ENCODE measurements at places on chromosomes 1 and 21.
A peak's percentile ranks its signal among the peaks of the same experiment; 100 is the strongest.

DNA sequence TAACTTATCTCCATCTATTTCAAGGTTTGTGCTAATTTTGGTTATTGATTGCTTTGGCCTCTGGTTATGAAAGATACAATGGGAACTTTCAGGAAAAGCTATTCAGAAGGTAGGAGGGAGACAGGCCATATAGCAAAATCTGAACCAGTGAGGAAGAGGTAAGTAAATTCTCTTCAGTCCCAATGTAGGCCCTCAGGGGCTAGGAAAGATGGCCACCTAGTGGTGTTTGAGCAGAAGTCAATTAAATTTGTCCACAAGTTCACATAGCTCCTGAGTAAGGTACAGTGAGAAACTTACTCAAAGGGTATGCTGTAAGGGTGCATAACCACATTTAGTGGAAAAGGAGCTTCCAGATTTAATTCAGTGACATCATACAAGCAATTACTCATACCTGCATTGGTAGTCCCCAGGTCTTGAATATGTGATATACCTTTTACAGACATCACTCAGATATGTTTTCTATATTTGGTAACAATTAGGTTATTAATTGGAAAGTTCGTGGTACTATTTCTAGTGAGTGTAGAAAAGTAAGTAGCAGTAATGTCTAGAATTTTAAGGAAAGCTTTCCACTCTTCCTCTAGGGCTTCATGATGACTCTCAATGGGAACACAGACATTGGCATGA, 21.4 kb upstream of the FMO1 start:
- DNase-seq, result peak; percentile 2

DNA sequence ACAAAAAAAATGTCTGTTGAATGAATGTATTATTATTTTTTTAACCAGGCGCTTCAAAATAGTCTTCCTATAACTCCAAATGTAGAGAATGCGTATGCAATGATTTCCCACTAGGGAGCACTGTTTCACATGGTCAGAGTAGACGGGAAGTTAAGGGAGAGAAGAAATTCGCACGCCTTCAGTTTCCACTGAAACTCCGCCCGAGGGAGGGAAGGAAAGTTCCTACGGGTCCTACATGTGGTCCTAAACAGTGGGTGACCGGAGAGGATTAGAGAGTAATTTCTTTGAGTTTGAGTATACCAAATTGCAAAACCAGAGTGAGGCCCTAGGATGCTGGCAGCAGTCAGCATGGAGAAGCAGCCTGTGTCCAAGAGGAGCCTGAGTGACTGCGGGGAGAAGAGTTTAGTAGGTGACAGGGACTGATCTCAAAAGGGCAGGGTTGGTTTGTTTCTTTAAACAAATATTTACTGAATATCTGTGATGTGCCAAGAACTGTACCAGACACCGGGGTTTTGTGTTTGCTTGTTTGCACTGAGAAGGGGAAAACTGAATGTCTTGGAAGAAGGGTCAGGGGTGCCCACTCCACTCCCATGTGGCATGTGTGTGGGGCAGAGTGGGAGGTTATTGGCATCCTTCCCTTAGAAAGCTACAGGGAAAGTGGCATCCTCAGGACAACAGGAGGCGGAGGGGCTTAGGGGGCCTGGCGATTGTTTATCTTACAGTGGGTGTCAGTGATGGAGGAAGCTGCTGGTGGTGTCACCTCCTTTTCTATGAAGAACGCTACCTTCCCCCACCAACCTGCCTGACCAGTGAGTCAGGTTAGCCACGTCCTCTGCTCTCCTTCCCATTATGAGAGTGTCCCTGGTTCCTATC, 22.8 kb downstream of the RNU5D-1 start:
- no peak for DNase-seq

DNA sequence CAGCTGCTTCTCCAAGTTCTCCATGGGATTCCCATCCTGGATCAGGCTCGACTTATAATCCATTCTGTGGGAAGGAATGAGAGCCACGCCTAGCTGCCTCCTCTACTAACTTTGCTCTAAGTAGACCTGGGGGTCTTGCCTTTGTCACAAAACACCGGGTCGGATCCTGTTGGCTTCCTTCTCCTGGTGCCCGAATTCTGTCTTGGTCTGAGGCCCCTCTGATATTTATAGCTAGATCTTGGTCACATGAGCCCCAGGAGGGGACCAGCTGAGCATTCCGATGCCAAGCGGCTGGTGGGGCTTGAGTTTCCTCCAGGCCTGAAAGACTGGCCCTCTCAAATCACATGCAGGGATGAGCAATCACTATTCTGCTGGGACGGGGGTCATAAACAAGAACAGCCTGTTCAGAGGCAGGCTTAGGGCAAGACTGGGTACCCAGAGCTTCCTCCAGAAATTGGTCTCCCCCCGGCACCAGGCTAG, at the start of gene TRIM63:
Gene TRIM63, minus strand, starts transcription at position 199 of the 480 bp plus-strand sequence. Its CDS starts 136 bp downstream, at position 63.
- no peak for DNase-seq

DNA sequence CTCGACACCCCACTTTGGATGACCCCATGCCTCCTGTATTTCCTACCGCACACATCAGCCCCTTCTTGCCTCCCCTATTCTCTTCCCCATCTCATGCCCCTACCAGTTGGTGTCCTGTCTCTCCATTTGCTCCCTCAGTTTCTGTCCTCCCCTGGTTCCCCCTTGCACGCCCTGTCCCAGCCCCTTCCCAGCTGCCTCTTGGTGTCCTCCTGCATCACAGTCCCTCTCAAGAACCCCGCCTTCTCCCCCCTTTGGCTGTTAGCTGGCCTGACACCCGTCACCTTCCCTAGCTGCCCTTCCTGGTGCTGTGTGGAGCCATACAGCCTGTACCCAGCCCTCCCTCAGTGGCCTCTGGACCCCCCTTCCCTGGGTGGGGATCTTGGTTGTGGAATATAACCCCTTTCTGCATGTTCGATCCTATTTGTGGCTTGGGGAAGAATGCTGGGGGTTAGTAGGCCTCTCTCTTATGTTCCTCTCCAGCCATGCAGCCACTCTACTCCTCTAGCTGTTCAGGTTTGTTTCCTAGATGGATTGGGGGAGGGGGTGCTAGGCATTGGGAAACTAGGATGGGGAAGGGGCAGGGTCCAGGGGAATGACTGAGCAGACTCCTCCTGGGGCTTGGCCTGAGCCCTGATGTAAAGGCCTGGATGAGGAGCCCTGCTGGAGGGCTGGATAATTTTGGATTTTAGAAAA, 41.4 kb upstream of the NFASC start:
- no peak for DNase-seq

DNA sequence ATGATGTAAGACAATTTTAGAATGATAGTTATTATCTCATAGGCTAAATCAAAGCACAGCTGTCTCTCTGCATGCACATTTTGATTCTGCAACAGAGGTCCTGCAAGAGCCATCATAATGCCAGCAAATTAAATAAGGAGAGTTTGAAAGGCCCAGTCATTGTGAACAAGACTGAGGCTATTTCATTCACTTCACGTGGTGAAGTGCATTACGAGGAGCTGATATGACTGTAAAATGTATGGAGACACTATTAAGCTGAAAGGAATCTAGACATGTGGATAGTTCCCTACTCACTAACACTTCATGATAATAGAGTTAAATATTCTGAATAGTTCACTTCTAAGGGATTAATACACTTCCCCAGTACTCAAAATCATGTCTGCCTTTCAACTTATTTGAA, 299.0 kb downstream of the SMYD3 start:
- DNase-seq, result no peak

DNA sequence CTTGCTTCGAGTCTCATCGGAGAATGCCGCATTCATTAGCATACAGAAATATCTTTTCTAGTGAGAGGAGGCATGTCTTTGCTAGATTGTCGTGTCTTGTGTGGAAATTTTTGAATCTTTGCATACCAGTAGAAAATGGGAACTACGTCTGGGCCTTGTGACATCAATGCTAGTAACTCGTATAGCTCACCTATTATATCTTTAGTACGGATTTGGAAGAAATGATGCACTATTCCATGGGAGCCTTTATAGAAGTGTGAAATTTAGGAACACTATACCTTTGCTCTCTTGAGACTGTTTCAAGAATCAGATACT, 835 bp downstream of the UHMK1 start:
- no peak for DNase-seq

DNA sequence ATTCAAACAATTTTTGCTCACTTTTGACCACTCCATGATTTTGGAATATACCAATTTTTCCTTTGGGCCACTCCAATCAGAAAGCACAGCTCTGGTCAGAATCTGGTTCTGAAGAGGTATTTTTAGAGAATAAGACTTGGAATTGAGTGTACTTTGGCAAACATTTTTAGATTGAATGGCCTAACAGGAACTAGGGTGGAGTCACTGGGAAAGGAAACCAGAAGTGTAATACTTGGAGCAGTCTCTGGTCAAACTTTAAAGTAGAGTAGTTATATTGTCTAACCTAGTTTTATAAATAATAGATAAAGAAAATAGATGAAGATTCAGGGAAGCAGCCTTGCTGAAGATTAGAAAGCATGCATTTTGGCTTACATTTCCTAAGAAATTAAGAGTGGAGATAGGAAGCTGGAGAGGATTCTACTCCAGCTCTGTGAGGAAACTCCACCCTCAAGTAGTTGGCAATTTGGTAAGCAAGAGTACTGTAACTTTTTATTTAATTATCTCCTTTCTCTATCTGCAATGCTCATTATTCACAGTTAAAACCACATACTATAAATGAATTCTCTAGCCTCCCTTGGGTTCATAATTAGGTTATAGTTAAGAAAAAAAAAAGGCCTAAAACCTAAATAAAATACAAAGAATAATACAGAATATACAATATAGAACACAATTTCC, 15.8 kb downstream of the STIL start:
- DNase-seq, result no peak

DNA sequence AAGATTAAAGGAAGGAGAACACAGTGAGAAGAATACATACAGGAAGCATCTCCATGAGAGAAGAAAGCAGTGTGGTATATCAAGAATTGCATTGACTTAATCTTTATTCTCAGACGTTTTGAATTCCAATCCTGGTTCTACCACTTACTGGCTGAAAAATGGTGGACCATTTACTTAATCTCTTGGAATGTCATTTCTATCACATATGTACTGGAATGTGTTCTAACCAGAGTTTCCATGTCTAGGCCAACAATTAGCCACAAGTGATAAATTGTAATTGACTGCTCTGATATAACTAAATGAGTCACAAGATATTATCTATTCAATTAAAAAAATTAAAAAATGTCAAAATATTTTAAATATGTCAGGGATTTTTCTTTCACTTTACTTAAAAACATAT, 626.1 kb downstream of the PTPRC start:
- DNase-seq, result no peak

DNA sequence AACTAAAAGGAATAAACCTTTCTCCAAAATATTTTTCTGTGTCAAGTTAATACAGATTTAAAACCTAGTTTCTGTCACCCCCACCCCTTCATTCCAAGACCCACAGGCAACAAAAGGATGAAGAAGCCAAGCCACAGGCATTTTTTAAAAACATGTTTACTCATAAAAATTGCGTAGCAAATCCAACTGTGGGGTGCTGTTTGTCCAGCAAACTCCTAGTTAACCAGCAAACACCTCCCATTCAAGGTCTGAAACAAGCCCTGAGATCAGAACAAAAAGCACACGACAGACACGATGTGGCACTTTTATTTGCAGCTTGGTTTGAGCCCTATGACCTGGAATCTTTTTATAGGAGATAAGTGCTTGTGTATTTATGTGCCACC, 149.9 kb upstream of the CAMK1G start:
- no peak for DNase-seq

- DNase-seq, result no peak
Measured at GRCh38 chr1:109592916-109593315, 26.5 kb downstream of the GNAT2 start.

DNA sequence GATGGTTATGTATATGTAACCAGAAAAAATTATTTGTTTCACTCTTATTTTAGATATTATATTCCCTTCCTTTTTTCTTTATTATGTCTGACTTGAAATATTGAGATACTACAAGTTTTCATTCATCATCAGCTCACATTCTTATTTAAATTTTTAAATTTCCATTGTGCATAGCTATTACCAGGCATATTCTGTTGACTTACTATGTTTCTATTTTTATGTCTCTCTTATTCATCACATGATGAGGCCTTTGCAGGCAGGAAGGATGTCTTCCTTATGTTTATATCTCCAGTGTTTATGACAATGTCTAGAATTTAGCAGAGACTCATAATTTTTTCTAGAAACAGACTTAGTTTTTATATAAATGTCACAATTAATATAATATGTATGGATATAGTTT, 221.9 kb upstream of the KCTD3 start:
- DNase-seq, result no peak

GRCh38 chr1:211182746-211183145, 48.8 kb upstream of the KCNH1 start:
- DNase-seq, result no peak

GRCh38 chr1:87501738-87502137, 173.1 kb downstream of the LMO4 start:
- DNase-seq, result no peak

DNA sequence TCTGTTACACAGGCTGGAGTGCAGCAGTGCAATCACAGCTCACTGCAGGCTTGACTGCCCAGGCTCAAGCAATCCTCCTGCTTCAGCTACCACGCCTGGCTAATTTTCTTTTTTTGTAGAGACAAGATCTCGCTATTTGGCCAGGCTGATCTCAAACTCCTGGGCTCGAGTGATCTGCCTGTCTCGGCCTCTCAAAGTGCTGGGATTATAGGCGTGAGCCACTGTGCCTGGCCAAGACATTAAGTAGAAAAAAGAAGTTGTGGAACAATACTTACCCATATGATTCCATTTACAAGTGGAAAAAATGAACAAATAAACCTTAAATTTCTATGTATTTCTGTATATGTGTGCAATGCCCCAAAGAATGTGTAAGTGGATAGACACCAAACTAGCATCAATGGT, 30.3 kb upstream of the ID3 start:
- no peak for DNase-seq

DNA sequence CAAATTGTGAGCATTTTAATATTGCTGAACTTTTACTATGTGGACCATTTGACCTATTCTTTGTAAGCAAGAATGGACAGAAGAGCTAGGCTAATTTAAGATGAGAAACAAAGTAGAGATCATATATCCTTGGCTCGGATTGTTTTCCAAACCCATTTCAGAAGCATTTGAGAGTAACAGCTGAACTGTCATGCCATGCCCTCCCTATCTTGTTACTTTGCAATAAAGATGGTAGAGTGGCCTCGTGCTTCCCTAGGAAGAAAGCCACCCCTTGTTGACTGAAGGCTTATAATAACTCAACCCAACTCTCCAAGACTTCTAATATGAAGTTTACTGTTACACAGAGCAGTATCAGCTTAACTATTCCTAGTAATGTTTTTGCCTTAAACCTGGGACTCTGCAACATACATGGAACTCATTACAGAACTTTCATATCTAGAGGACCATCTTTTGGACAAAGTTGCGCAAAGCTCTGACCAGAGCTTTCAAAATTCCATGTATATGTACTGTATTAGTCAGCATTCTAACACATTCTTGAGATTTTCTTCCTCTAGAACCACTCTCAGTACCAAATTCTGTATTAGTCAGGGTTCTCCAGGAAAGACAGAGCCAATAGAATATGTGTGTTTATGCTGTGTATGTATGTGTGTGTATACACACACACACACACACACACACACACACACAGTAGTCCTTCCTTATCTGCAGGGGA, 68.7 kb downstream of the ADAMTS1 start:
- DNase-seq, result no peak

DNA sequence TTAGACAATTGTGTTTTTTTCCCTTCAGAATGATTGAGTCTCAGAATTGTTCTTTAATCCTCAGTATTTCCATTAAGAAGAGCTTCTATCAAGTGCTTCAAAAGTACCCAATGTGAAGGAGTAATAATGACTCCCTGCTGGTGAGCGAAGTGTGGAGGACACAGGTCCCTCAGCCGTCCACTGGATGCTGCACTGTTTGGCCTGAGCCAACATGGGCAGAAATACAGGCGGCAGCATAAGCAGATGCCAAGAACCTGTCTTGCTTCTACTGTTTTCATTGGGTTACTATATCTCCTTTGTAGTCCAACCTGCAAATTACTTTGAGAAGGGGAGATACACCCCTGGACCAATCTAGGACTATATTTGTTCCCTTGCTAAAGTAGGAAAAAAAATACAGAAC, 55.3 kb upstream of the DPH5 start:
- DNase-seq, result no peak
